ENCODE measurements at places on chromosomes 5 and 9. TPM values are rescaled to one million over a fixed set of nuclear protein-coding genes. Genes with fewer than 3 reads are reported as not detected.

DNA sequence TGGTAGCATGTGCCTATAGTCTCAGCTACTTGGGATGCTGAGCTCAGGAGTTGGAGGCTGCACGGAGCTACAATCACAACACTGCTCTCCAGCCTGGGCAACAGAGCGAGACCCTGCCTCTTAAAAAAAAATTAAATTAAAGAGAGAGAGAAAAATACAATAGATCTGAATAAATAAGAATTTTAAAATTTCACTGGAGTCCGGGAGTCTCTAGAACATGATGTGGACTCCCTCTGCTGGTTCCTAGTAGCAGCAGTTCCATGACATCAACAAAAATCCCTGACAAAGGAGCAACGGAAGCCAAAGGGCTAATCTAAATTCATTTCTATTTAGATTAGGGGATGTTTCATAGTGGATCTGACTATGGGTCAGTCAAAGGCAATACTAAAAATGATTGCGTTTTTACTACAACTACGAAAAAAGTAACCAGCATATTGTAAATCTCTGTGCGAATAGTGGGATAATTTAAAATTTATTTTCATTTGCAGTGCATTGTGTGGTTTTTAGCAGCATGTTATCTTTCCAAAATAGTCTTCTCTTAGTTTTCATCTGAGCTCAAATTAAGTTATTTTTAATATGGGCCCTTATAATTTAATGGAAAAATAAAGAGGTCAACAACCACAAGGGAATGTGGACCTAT, 6.7 kb downstream of the INIP start:
- peak; percentile 19 for DNase-seq

MARVELD2 gene
- polyA plus RNA-seq = 24.2 TPM

- no peak for DNase-seq
Measured at GRCh38 chr9:93024646-93024910, 33.9 kb upstream of the SUSD3 start.

DNA sequence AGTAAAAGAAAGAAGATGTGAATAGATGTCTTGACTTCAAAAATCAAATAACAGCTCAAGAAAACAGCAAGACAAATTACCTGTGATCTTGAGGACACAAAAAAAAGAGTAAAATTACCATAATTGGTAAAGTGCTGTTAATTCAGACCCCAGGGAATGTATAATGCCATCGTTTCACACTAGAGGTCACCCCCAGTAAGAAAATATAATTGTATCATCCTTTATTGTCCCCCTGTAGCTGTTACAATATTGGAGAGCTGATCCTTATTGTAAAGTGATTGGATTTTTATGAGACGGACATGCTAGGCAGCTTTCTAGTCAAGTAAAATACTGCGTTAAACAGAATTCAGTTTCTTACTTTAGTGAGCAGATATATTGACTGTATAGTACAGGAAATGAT, 377.0 kb downstream of the TLE1 start:
- DNase-seq = no peak

Measured in right lung (tissue), 10 donors.